ENCODE measurements at places on chromosomes 16 and 17.

DNA sequence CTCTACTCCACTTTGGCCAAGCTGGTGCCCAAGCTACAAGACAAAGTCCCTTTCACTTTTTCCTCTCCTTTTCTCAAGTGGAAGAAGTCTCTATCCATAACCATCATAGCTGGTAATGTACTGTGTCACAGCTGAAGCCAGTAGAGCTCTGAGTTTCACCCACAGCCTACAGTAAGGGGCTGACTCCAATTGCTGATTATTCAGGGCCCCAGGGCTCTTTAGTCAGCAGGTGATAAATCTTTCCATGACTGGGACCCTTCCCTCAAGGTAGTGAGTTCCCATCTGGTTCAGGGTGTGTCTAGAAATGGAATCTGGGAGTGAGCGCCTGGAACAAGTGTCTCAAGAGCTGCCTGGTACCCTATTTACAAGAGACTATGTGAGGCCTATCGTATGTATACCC is 436.0 kb upstream of the CA10 start:
- no peak for DNase-seq

- no peak for DNase-seq
Observed at GRCh38 chr17:59401725-59402124, 70.3 kb downstream of the YPEL2 start.

- no peak for DNase-seq
Observed at GRCh38 chr17:2380226-2380922, 20.5 kb downstream of the MNT start.

DNA sequence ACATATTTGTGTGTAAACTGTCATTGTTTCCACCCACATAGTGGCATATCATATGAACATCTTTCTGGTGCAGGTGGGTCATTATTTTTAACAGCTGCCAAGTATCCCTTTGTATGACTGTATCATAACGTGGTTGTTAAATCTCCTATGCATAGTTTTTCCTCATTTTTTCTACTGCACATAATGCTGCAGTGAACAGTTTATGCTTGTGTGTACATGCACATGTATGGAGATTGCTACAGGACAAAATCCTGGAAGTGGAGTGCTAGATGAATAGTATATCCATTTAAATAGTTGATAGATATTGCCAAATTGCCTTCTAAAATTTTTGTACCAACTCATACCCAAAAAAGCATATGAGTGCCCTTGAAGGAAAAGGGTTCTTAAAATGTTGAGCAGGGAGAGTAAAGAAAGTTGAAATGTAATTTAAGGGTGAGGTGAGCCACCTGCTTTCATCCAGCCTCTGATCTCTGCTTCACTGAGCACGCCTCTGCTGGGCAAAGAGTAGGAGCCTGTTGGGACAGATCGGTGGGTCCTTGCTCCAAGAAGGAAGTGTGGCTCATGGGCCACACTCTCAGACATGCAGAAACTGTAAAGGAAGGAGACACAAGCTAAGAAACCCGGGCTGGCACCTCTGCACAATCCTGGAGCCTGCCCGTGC is 55.3 kb downstream of the HLF start:
- DNase-seq: no peak

DNA sequence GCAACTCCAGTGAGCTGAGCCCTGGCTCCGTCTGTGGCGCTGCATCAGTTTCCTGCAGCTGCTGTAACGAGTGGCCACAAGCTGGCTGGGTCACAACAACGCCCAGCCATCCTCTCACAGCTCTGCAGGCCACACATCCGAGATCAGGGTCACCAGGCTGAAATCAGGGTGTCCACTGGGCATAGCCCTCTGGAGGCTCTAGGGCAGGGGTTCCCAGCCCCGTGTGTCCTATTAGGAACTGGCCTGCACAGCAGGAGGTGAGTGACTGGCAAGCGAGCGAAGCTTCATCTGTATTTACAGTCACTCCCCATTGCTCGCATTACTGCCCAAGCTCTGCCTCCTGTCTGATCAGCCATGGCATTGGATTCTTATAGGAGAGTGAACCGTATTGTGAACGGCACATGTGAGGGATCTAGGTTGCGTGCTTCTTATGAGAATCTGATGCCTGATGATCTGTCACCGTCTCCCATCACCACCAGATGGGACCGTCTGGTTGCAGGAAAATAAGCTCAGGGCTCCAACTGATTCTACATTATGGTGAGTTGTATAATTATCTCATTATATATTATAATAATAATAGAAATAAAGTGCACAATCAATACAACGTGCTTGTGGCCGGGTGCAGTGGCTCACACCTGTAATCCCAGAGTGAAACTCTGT is 176.5 kb downstream of the SEC14L1 start:
- DNase-seq: no peak

DNA sequence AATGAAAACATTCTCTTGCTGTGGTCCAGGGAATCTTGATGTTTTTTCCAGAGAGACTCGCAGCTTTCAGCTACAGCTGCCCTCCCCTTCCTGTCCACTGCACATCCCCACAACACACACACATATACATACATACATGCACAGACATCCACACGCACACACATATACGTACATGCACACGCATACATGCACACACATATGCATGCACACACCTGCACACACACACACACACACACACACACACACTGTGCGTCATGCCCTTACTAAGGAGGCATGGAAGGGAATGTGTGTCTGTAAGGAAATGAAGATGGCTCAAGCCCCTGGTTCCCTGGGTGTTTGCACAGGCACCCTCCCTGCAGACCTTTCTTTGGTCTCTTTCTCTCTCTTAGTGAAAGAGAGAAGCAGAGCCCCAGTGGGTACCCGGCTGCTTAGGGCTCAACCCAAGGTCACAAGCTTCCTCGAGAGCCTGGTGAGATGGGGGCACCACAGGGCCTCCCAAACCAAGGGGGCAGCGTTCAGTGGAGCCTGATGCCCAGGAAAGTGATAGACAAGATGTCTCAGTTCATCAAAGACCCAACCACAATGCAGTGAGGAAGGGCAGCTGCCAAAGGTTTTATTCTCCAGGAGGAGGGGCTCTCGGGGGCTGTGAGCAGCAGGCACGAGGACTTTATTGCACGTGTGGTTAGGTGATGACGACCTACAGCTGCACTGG is 33.3 kb downstream of the TNFRSF13B start:
- no peak for DNase-seq

DNA sequence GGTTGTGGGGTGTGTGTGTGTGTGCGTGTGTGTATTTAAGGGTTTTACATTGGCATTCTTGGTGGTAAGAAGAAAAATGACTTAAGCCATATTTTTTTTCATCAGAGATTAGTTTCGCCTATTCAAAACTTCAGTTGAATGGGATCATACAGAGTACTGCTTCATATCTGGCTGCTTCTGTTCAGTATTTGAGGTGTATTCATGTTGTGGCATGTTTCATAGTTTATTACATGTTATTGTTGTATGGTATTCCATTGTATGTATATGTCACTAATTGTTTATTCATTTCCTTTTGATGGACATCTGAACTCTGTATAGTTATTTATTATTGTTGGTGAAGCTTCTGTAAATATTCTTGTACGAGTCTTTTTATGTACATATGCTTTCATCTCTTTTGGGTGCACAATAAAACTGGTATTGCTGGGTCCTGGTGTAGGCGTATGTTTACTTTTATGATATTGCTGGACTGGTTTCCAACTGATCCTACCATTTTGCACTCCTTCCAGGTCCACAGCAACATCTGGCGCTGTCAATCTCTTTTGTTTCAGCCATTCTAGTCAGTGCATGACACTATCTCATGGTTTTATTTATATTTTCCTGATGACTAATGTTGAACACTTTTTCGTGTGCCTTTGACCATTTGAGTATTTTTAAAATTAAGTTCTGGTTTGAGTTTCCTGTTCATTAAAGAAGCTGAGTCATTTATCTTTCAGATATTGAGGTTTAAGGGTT is 77.4 kb upstream of the MAF start:
- no peak for DNase-seq

- DNase-seq: no peak
Observed at GRCh38 chr16:9682320-9682719, 499.9 kb downstream of the GRIN2A start.

- peak; percentile 90 for DNase-seq
Observed at GRCh38 chr17:42677921-42678781, 1.4 kb upstream of the PLEKHH3 start.

DNA sequence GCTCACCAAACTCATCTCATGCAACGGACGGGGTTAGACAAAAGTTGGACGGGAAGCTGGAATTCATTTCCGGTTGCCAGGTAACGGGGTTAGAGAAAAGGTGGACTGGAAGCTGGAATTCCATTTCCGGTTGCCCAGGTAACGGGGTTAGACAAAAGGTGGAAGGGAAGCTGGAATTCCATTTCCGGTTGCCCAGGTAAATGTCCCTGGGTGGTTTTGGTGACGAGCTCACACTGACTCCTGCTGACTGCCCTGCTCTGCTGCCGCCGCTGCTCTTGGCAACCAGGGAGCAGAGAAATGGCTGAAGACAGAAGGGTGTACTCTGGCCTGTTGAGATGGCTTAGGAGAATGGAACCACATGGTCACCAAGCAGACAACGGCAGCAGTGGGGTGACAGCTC is 170.3 kb upstream of the RPH3AL start:
- no peak for DNase-seq

- DNase-seq: no peak
Observed at GRCh38 chr17:72609501-72609900, 483.0 kb downstream of the SLC39A11 start.

- no peak for DNase-seq
Observed at GRCh38 chr16:81471882-81472281, 27.3 kb downstream of the CMIP start.

DNA sequence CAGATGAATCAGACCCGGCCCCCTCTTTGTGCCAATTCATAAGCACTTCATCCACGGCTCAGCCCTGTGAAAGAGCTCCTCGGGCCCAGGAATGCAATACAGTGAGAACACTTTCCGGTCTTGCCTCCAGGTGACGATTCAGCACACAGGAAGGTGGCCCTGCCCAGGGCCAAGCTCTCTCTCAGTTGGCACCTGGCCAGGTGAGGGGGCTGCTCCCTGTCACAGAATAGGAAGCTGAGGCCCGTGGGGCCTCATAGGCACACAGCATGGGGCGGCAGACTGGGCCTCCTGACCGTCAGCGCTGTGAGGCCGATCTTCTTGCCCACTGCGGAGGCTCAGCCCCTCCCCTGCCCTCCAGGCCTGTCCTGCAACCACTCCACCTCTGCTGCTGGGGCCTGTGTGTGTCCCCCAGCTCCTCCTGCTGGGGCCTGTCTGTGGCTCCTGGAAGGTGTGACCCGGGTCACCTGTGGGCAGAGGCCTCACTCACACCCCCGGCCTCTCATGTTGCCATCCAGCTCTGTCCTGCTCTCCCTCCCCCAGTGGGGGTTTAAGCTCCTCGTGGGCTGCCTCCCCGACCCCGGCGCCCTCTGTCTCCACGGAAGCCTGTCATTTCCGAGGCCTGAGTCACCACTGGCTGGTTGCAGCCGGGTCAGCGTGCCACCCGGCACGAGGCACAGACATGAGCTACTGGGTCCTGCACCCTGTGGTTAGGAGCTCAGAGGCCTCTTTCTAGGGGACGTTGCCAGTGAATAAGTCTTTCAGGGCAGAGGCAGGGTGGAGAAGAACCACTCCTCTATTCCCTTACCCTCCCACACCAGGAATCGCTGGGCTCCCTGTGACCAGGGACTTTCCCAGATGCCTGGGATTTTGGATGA is 114.4 kb downstream of the SEC14L1 start:
- DNase-seq: peak; percentile 17

All from GOT3 (cell line).